ENCODE measurements at places on chromosomes 16 and 17. TPM values are rescaled to one million over a fixed set of nuclear protein-coding genes. Genes with fewer than 3 reads are reported as not detected.

- H3K4me3 ChIP-seq: no peak overlapping the region
- no peaks in the 10 kb centered on the region for H3K4me1 ChIP-seq
- H3K27me3 ChIP-seq: no peaks in the 10 kb centered on the region
- no peak overlapping the region for H3K27ac ChIP-seq
- no peak for DNase-seq
Observed at GRCh38 chr17:56700919-56701420, 107.5 kb downstream of the NOG start.

GRCh38 chr17:62995377-62995885 is 29.4 kb downstream of the TANC2 start:
- no peak overlapping the region for H3K4me3 ChIP-seq
- DNase-seq: no peak
- no peaks in the 10 kb centered on the region for H3K27me3 ChIP-seq
- no peaks in the 10 kb centered on the region for H3K4me1 ChIP-seq

DNA sequence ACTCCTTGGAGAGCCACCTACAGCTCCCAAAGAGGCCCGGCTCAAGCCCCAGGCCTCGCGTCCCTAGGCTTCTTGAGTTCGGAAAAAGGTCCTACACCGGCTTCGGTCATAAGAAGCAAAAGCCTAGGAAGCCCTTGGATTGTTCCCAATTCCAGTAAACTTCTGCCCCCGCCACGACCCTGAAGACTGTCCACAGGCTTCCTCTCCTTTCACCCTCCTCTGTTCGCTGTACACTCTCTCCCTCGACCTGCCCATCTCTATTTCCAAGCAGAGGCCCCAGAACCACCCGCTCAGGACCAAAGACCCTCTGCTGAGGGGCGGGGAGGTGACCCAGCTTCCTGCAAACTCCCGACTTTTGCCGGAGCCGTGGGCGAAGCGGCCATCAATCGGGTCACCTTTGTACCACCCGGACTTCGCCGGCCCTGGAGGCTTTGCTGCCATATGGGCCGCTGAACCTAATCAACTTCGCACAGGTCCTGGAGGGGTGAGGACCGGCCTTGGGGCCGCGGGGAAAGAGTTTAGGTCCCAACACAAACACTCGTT is 2.7 kb downstream of the HOXB2 start:
- peaks cover 16% of the 10 kb centered on the region for H3K4me1 ChIP-seq
- peaks cover 4% of the 10 kb centered on the region for H3K27me3 ChIP-seq
- H3K4me3 ChIP-seq: peak overlapping the region; percentile 81
- DNase-seq: no peak
- H3K36me3 ChIP-seq: no peaks in the 10 kb centered on the region

The HES7 gene
- total RNA-seq: 1.8 TPM

DNA sequence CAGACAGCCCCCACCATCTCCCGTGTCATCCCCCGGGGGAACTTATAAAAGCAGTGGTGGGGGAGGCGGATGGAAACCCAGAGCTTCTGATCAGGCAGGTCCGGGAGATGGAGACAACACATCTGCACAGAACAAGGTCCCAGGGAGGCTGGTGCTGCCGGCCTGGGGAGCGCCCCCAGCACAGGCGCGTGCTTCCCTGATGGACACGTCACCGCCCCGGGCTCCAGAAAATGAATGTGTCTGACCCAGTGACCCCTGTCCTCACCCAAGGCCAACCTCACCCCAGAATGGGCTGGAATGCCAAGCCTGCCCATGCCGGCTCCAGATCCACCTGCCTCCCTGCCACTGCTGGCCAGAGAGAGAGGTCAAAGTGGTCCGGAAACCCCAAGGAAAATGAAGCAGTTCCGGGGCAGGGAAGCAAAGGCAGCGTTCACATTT is 12.5 kb downstream of the SLC7A5 start:
- peak; percentile 31 for DNase-seq
- H3K36me3 ChIP-seq: no peaks in the 10 kb centered on the region
- no peak overlapping the region for H3K4me3 ChIP-seq
- H3K27me3 ChIP-seq: no peaks in the 10 kb centered on the region
- H3K4me1 ChIP-seq: peaks cover 46% of the 10 kb centered on the region

DNA sequence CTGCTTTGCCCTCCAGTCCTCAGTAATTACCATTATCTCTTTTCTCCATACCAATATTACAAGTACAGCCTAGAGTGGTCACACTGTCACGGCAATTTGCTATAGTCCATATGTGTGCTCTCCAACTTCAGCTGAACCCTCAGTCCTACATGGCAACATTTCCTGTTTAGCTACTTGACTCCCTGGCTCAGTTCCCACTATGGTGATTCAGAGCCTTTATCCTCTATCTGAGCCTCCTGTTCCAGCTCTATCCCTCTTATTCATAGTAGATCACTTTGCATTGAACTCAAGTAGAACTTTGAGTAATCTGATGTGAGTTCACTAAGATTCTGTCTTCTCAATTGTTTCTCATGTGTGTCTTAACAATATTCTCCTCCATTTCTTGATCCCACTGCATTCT is 43.7 kb upstream of the GOSR1 start:
- H3K27ac ChIP-seq: no peak overlapping the region
- no peaks in the 10 kb centered on the region for H3K27me3 ChIP-seq
- H3K36me3 ChIP-seq: peaks cover 5% of the 10 kb centered on the region
- DNase-seq: no peak
- no peak overlapping the region for H3K4me3 ChIP-seq

GRCh38 chr16:16041196-16041892 is 91.9 kb downstream of the ABCC1 start:
- H3K36me3 ChIP-seq: peaks cover 43% of the 10 kb centered on the region
- peaks cover 11% of the 10 kb centered on the region for H3K4me1 ChIP-seq
- H3K4me3 ChIP-seq: no peak overlapping the region
- H3K27ac ChIP-seq: no peak overlapping the region
- no peak for DNase-seq
- H3K27me3 ChIP-seq: no peaks in the 10 kb centered on the region

Data from CD8-positive, alpha-beta memory T cell (primary cell).